ENCODE measurements at places on chromosomes 16 and 17.

- no peak for DNase-seq
Observed at GRCh38 chr17:57634713-57635465, 110.2 kb downstream of the CCDC182 start.

GRCh38 chr17:64534187-64534586 lies 27.4 kb downstream of the CEP95 start:
- DNase-seq = no peak

DNA sequence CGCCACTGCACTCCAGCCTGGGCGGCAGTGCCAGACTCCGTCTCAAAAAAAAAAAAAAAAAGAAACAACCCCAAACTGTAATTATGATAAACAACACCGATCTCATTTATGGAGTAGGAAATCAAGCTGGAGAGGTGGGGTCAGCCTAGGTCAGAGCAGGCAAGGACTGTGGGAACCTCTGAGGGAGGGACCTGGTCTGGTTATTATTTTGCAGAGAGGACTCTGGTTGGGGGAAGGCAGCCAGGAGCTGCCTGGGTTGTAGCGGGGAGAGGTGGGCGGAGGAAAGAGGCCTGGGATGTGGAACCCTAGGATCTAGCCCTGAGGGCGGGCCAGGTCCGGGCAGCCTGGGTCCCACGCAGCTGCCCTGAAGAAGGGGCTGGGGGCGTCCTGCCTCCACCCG lies 10.9 kb upstream of the HS3ST6 start:
- no peak for DNase-seq

DNA sequence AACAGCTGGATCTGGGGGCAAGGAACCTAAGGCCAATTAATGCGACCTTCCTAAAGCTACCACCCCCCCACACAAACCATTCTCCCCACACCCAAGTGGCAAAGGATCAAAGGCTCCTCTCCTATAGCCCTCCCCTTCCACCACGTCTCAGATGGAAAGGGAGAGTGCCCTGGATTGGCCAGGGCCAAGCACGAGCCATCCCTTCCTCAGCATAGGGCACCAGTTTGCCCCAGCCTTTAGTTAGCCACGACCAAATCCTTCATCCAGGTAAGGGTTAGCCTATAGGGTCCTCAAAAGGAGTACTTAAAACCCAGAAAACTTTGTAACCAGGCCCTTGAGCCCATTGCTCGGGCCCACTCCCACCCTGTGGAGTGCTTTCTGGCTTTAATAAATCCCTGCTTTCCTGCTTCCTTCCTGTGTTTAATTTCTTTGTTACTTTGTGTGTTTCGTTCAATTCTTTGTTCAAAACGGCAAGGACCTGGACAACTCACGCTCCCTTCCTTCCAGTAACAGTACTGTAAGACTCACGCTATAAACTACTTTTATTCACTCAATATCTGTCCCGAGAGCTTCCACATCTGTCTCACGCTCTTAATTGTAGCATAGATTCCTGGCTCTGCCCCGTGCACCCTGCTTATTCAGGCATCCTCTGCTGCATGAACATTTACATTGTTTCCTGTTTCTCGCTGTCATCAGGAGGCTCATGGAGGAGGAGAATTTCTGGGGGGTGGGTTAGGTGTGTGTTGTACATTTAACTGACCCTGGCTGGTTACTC lies 62.3 kb downstream of the TNFRSF13B start:
- no peak for DNase-seq

DNA sequence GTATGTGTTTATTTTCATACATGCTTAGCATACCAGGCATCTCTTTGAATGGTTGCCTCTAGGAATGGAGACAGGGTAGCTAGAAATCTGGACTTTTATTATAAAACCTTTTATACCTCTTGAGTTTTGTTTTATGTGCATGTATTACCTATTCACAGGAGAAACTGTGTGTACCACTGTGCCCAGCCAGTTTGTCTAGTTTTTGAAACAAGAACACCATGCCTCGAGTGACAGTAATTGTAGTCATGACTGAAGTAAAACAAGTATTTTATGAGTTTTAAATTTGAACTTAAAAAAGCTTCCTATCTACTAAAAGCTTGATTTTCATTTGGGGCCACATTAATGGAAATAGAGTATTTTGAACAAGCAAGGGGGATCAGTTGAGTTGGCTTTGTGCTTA lies 57.4 kb downstream of the SNTB2 start:
- no peak for DNase-seq

GRCh38 chr17:80718428-80718827 lies 173.8 kb downstream of the RPTOR start:
- DNase-seq = no peak

- peak; percentile 56 for DNase-seq
Observed at GRCh38 chr17:8954339-8954738, 11.2 kb downstream of the PIK3R5 start.

- DNase-seq = no peak
Observed at GRCh38 chr16:24753437-24753836, 24.0 kb downstream of the TNRC6A start.

GRCh38 chr16:5006348-5007193 lies 27.2 kb downstream of the NAGPA start:
- no peak for DNase-seq

- no peak for DNase-seq
Observed at GRCh38 chr16:57252148-57252721, 7.2 kb downstream of the ARL2BP start.

- no peak for DNase-seq
Observed at GRCh38 chr17:47192554-47192953, 3.5 kb upstream of the CDC27 start.

GRCh38 chr17:1371893-1372590 lies 28.0 kb downstream of the YWHAE start:
- no peak for DNase-seq

GRCh38 chr17:39928858-39929645 lies 1.5 kb downstream of the LRRC3C start:
- no peak for DNase-seq

DNA sequence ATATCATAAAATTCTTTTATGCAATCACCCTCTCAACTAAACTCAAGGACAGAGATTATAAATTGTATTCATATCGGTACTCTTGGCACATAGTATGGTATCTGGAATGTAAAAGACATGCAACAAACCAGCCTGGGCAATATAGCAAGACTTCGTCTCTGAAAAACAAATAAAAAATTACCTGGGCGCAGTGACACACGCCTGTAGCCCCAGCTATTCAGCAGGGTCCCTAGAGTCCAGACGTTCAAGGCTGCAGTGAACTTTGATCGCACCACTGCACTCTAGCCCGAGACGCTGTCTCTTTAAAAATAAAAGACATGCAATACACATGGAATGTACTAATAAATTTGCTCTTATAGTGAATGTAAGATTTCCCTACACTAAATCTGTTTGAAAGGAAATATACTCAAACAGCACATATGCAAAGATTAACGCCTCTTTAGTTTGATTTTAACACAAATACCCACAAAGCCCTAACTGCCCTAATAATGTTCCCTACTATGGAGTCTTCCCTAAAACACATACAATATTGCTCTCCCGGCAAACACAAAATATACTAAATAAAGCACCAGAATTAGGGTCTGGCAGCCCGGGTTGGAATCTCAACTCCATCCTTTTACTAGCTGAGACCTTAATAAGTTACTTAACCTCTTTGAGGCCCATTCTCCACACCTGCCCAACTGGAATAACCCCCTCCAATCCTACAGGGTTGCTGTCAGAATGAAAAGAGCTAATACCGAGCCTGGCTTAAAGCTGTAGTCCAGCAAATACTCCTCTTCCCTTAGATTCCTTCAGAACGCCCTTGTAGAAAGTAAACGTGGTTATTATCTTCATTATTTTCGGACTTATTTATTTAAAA lies 1.2 kb downstream of the ABCA5 start:
- no peak for DNase-seq

DNA sequence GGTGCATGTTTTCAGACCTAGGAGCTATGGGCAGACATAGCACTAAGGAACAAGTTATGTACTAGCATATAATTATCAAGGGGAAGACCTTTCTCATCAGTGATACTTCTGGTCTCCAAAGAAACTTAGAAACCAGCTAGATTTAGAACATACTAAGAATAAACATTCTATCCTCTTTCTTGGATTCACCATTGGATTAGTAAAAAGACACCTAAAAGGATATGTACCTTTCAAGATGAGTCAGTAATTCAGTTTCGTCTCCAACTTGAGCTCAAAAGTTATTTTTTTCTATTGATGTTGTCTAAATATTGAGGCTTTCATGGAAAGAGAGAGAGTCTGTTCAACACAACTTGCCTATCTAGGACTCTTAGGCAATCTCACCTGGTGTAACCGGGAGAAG lies 13.2 kb downstream of the ZNF821 start:
- no peak for DNase-seq

All from stimulated activated CD4-positive, alpha-beta T cell treated with anti-CD3 and anti-CD28 coated beads, Interleukin-15, amount 100 ng/mL, for 1 hour (primary cell).